Germinal center (tissue), 1 donor: ENCODE measurements at places on chromosomes 2 and 18.

DNA sequence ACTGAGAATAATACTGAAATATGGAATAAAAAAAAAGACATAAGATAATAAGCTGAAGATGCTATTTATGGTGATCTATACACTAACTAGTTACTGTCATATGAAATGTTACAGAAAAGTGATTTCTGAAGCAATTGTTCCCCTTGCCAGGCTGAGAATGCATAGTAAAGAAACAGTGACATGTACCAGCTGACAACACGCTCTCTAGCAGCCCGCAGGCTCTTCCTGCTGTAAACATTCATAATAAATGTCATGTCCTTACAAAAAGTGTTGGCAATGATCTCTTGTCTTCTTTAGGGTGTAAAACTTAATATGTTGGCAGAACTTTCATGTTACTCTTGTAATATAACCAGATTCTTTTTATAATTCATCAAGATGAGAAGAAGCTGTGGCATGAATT lies 1171.3 kb downstream of the DSC3 start:
- DNase-seq: no peak

- DNase-seq: no peak
Observed at GRCh38 chr2:238259061-238260020, 19.5 kb upstream of the HES6 start.

DNA sequence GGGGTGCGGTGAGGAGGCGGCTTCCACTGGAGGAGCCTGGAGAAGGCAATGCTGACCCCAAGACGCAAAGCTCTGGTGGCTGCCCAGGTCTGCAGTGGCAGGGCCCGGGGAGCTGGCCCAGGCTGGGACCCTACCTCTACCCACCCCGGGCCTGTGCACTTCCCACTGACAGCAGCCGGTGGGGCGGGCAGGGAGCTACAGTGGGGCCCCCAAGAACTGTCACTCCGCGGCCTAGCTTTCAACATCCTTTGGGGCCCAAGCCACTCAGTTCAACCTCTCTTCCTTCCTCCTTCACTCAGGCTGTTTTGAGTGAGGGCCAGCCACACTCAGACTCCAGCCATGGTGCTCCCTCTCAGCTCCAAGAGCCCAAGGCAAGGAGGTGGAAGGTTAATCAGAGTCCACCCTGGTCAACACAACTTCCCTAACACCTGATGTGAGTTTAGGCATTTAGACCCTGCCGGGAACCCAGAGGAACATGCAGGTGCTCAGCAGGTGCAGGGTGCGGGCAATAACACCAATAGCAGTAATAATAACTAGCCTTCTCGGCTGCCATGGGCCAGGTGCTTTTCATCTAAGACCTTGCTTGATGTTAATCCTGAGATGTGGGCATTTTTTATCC lies 93.6 kb downstream of the ZFP36L2 start:
- peak; percentile 50 for DNase-seq

GRCh38 chr2:71503837-71504236 lies 50.5 kb downstream of the DYSF start:
- DNase-seq: no peak

DNA sequence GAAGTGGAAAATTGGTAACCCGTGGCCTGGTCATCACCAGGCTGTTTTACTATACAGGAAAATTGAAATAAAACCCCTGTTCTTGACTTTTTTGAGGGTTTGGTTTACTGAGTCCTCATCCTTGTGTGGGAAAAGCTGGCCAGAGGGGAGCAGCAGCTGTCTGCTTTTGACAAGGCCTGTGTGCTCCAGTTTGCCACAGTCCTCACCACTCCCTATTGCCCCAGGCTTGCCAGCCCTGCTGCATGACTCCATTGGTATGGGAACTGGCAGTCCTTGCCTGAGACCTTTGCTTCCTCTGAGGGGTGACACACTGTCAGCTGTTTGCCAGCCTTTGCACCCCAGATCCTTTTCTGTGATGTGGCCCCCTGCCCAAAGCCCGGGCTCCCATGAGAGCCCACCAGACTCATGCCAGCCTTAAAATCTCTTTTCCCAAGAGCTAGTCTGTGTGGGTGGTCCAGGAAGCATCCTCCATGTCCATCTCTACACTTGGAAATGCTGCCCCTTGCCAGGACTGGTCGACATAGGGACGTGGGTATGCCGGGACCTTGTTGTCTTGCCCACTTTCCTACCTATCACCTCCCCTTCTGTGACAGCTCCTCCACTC lies 39.0 kb downstream of the GLI2 start:
- DNase-seq: no peak

DNA sequence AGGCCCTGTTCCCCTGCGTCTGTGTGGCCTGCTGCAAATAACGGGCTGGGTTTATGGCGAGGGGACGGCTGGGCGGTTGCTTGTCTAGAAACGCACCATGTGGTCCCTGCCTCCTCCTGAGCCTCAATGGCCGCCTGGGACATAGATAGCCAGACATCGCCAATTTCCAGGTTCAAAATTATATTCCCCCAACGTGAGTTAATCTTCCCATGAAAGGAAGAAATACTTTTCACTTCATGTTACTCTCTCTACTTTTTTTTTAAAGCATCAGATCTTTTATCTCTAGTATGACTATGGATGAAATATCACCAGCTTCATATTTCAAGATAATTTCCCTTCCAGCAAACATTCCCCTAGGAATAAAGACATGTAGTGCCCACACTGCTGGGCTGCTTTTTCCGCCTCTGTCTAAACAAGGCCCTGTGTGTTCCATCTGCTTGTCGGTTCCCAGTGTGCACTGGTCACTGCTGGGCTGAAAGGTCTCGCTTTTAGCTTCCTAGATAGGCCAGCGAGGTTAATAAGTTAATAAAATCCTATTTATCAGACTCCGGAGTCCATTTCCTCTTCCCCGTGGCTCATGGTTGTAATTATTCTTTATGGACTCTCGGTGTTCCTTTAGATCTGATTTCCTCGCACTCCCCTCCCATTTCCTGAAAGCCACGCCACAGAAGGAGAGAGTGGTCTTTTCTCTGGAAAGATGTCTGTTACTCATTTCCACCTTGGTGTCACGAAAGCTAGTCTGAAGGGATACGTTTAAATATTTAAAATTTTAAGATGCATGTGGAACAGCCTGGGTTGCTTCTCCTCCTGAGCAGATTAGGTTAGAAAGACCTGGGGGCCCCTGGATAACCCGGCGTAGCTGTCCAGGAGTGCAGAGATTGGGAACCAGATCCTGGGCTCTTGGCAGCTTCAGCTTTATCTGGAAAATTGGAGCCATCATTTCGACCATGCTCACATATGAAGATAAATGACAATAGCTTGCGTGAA lies 196.6 kb upstream of the COPS8 start:
- no peak for DNase-seq

DNA sequence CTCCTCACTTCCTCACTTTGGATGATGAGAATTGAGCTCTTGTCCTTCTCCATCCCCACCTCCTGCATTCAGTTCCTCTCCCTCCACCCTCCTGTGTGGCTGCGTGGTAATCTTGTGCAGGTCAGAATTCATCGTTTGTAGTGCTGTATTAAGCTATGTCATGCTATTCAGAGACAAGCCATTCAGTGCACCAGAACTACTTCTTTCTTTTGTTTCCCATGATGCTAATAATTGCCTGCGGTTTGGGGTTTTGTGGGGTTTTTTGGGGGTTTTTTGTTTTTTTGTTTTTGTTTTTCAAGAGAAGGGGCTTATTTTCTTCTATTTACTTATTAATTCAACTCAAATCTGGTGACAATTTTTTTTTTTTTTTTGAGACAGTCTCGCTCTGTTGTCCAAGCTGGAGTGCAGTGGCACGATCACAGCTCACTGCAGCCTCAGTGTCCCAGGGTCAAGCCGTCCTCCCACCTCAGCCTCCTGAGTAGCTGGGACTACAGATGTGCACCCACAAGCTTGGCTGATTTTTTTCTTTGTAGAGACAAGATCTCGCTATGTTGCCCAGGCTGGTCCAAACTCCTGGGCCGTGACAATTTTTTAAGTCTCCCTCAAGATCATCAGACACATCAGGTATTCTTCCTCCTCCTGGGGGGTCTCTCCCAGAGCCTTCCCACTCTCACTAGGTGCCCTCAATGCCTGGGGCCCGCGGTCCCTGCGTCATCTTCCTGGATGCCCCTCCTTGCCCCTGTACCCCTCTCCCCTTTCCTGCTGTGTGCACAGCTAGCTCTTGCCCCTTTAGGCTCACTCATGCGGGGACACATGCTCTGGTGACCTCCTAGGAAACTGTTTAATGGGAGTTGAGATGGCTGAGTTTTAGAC lies 37.8 kb downstream of the MAL start:
- no peak for DNase-seq

- no peak for DNase-seq
Observed at GRCh38 chr2:45096996-45097395, 87.7 kb upstream of the SIX2 start.

- no peak for DNase-seq
Observed at GRCh38 chr2:219469186-219469724, 29.4 kb upstream of the GMPPA start.

GRCh38 chr2:161990741-161991140 lies 83.3 kb downstream of the DPP4 start:
- no peak for DNase-seq

- DNase-seq: no peak
Observed at GRCh38 chr2:30106543-30106942, 40.3 kb upstream of the YPEL5 start.

- no peak for DNase-seq
Observed at GRCh38 chr2:140701726-140702125, 1429.1 kb downstream of the LRP1B start.

GRCh38 chr18:63701952-63702351 lies 808 bp upstream of the SERPINB11 start:
- no peak for DNase-seq

DNA sequence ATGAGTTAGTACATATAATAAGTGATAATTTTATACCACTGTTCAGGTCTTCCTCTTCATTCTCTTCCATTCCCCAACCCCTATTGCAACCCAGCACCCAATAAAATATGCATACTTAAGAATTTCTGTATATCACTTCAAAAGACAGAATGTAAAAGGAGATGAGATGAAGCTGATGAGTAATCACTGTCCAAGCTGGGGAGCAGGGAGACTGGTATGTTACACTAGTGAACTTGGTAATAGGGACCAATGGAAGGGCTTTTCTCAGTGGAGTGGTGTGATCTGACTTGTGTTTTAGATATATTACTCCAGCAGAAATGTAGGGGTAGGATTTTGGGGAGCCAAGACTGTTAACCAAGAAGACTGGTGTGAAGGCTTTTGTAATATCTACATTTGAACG lies 18.0 kb upstream of the ARHGAP28 start:
- DNase-seq: no peak

DNA sequence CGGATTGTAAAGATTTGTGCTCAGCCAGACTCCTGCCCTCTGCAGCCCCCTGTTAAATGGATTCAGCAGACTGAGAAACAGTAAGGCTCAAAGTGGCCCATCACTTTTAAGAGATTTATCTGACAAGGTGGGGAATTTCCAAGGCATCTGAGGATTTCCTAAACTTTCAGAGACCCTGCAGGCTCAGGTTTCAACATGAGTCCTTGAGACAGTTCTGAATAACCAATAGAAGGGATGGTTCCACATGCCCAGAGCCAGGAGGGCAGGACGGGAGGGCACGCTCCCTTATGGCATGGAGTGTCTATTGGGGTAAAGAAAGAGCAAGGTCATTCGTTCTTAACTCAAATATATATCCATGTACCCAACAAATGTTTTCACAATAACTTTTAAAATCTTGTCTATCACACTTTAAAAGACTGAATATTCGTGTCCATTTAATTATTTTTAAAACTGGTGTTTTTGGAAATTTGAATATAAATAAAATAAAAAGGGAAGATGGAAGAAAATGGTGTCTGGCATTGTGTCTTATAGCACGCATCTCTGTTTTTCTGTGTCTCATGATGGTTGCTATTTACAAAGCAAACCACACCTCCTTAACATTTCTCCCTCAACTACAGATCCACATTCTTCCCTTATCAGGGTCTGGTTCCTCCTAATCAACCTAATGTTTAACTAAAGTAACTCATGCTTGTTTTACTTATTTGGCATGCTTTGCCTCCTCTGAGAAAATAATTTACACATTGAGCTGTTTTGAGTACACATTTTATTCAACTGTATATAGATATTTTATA lies 56.0 kb upstream of the DSG1 start:
- DNase-seq: no peak

GRCh38 chr2:4144731-4145130 lies 441.4 kb downstream of the DCDC2C start:
- DNase-seq: no peak

- DNase-seq: no peak
Observed at GRCh38 chr2:142495141-142495540, 364.3 kb upstream of the LRP1B start.

GRCh38 chr18:67359873-67360838 lies 156.4 kb downstream of the DSEL start:
- no peak for DNase-seq

DNA sequence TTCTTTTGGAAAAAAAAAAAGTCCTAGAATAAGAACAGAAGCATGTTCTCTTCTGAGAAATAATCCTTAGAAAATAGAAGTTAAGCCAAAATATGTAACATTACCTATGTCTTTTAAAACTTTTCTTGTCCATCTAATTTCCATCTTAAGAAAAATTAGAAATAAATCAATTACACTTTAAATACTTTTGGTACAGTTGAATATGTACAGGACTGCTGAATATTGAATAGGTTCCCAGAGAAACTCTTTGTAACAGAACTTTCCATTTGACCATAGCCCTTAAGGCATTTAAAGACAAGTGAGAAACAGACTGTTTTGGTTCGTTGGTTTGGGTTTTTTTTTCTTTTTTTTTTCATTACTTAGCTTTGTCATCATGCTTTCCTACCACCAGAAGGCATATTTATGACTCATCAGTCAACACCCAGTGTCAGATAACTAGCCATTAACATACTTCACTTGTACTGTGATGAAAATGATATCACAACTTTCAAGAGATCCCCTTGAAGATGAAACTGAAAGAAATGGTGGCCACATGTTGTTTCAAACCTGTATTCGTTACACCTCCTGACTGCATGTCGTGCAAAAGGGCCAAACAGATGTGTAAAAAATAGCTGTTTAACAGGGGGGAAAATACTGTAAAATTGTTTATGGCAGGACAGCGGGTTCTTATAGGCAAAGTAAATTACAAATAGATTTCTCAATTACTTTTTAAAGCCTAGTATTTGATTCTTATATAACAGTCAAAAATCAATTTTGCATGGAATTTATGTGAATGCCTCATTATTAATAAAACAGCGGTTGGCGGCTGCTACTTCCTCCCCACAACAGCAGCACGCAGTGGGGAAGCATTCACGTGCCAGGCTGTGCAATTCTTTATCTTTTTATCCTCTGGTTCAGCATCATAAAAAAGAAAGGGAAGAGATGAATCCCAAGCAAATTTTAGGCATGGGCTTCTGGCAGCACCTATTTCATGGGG lies 280.7 kb upstream of the HNRNPA3 start:
- peak; percentile 8 for DNase-seq

- no peak for DNase-seq
Observed at GRCh38 chr2:172211512-172211911, 108.8 kb upstream of the DLX2 start.

GRCh38 chr2:223082706-223083105 lies 30.7 kb downstream of the KCNE4 start:
- DNase-seq: no peak

- no peak for DNase-seq
Observed at GRCh38 chr18:45357686-45358470, 257.4 kb upstream of the SLC14A2 start.

DNA sequence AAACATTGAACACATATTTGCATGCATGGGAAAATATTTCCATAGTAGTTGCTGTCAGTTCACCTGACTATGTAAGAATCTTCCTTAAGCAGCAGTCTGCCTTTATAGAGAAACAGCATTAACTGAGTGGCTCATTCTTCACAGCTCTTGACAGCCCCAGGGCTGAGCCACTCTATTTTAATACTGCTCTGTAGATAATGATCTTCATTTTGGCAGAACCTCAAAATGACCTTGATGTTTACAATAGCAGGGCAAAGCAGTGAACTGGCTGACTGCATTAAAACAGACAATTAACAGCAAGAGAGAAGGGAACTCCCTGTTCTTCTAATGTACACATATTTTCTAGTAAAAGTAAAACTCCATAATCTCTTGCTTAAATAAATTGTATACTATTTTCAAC lies 580.6 kb upstream of the SOX11 start:
- no peak for DNase-seq
